ENCODE measurements at places on chromosomes 11 and 22.

GRCh38 chr11:76770642-76771445, 12.3 kb upstream of the TSKU start:
- DNase-seq: no peak

DNA sequence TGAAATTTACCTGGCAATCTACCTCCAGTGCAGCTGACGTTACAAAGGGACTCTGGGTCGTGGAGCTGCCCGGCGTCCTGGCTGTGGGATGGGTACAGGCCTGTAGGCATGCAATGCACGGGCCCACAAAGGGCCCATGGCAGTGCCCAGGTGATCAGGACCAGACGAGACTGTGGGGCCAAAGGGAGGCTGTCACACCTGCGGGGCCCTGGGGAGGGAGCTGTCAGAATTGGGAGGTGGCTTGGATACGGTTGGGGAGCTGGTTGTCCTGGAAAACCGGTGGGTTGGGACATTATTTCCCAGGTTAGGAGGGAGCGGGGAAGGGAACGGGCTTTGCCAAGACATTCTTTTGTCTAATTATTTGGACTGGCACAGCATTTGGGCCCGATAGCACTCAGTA, 958.5 kb downstream of the BRD1 start:
- DNase-seq: no peak

GRCh38 chr11:57240007-57240406, 3.0 kb upstream of the APLNR start:
- no peak for DNase-seq

- no peak for DNase-seq
Measured at GRCh38 chr11:65059959-65060824, 1.8 kb upstream of the NAALADL1 start.

DNA sequence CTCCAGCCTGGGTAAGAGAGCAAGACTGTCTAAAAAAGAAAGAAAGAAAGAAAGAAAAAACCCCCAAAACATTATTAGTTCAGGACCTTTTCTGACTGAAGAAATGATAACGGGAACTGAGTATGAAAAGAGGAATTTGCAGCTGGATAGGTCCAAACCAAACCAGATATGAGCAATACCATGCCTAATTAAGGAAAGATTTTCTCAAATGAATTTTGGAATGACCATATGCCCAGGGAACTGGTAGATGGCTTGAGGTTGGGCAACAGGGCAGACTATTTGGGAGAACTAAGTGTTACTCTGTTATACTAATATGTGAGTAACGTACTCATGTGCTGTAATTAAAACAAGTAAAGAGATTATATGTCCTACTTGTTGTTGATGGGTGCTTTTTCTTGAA, 186.1 kb downstream of the TMEM135 start:
- DNase-seq: no peak

DNA sequence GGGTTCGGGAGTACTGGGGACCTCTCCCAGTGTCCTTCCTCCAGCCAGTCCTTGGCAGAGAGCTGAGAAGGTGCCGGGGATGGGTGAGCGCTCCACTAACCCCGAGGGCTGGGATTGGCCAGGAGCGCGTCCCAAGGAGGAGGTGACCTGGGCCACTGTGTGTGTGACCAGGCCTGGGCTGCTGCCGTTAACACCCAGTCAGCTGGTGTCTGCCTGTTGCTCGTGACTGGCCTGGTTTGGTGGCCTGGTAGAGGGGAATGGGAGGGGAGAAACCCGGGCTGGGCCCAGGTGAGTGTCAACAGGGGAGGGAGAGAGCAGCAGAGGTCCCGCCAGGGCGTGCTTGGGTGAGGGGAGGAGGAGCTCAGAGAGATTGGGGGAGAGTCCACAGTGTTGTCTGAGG, 29.9 kb upstream of the GRAMD4 start:
- DNase-seq: no peak

DNA sequence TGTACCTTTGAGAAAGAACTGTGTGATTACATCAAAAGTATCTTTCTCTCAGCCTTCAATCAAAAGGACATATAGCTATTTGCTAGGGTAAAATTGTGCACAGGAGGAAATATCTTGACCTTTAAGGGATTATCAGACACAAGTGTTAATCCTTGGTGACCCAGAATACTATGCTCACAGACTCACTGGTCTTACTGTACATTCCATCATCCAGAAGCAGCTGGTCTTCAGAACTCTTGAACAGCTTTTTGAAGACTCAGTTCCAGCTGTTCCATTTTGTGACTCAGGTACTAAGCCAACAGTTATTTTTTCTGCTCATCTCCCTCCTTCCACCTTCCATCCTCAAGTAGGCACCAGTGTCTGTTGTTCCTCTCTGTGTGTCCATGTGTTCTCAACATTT, 19.8 kb downstream of the ZBED5 start:
- no peak for DNase-seq

- no peak for DNase-seq
Measured at GRCh38 chr11:7536100-7536499, 22.3 kb downstream of the PPFIBP2 start.

GRCh38 chr11:71977743-71978418, 20.8 kb upstream of the IL18BP start:
- DNase-seq: no peak

DNA sequence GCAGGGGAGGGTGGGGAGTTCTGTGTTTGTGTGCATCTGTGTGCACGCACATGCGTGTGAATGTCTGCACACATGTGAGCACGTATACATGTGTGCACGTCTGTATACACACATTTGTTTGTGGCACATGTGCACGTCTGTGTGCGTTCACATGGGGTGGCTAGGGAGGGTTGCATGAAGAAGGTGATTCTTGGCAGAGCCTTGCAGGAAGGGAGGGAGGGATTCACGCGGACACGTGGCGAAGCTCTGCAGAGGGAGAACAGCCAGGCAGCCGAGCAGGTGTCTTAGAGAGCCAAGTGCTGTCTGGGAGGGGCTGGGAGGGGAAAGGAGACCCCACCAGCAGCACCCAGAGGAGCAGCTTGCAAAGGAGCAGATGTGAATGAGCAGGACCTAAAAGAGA, 372.1 kb downstream of the BRD1 start:
- no peak for DNase-seq

DNA sequence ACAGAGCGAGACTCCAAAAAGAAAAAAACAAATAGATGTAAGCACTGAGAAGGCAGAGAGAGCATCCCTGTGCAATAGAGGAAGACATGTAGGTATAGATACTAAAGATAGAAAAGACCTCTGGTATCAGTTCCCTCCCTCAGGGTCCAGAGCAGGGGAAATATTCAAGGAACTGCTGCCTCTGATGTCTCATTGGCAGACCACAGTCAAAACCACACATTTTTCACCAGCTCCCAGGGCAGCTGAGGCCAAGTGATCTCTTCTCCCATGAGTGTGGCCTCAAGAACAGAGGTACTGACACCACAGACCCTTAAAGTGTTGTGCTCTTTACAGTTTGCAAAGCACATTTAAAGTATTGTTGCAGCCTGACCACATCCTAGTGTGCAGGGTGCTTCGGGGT, 288.5 kb downstream of the NTM start:
- peak; percentile 34 for DNase-seq
